ENCODE measurements at places on chromosomes 2 and 18.

GRCh38 chr2:23506531-23507266 lies 121.7 kb downstream of the KLHL29 start:
- H3K36me3 ChIP-seq = no peaks in the 10 kb centered on the region
- no peak overlapping the region for H3K4me3 ChIP-seq
- no peaks in the 10 kb centered on the region for H3K4me1 ChIP-seq
- no peak for DNase-seq
- H3K27me3 ChIP-seq = peaks cover 79% of the 10 kb centered on the region
- H3K27ac ChIP-seq = no peak overlapping the region

DNA sequence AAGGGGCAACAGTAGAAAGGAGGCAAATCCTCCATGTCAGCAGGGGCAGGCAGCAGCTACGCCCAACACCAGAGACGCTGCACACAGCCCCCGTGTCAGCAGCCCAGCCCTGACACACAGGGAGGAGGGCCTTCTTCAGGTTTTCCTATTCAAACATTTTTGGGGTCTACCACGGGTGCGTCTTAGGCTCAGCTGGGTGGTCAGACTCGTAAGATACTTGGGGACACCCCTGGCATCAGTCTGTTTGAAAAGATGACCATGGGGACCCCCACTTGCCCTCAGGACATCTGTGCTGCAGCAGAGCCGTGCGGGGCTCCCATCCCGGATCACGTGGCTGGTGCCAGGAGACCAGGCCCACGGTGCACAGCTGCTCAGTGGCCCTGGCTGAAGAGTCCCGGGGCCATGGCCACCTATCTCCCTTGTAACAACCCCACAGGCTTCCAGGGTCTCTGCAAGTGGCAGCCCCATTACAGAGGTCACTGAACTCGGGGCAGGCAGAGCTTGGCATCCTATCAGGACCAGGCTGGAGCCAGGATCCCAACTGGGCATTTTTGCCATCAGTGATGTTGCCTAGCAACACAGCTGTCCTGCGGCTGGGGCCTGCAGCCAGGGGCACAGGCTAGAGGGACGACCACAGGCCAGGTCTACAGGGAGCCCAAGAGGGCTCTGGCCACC lies 82.5 kb downstream of the EDAR start:
- H3K36me3 ChIP-seq = peaks cover 1% of the 10 kb centered on the region
- no peak overlapping the region for H3K27ac ChIP-seq
- H3K4me3 ChIP-seq = no peak overlapping the region
- no peaks in the 10 kb centered on the region for H3K4me1 ChIP-seq

- peaks cover 8% of the 10 kb centered on the region for H3K27me3 ChIP-seq
- no peak overlapping the region for H3K27ac ChIP-seq
Measured at GRCh38 chr2:221994926-221995325, 303.9 kb downstream of the PAX3 start.

- H3K27ac ChIP-seq = no peak overlapping the region
- DNase-seq = no peak
- H3K4me3 ChIP-seq = no peak overlapping the region
- no peaks in the 10 kb centered on the region for H3K4me1 ChIP-seq
- peaks cover 18% of the 10 kb centered on the region for H3K27me3 ChIP-seq
Measured at GRCh38 chr18:34707670-34708069, 2.4 kb upstream of the DTNA start.

- no peak for DNase-seq
- no peaks in the 10 kb centered on the region for H3K4me1 ChIP-seq
- no peak overlapping the region for H3K27ac ChIP-seq
- peaks cover 21% of the 10 kb centered on the region for H3K27me3 ChIP-seq
- no peaks in the 10 kb centered on the region for H3K36me3 ChIP-seq
- no peak overlapping the region for H3K4me3 ChIP-seq
Measured at GRCh38 chr2:1773883-1774282, 29.6 kb upstream of the PXDN start.

GRCh38 chr2:240650254-240650965 lies 25.1 kb downstream of the GPR35 start:
- peaks cover 50% of the 10 kb centered on the region for H3K27me3 ChIP-seq
- no peak overlapping the region for H3K27ac ChIP-seq
- H3K4me1 ChIP-seq = peaks cover 17% of the 10 kb centered on the region
- no peak overlapping the region for H3K4me3 ChIP-seq

DNA sequence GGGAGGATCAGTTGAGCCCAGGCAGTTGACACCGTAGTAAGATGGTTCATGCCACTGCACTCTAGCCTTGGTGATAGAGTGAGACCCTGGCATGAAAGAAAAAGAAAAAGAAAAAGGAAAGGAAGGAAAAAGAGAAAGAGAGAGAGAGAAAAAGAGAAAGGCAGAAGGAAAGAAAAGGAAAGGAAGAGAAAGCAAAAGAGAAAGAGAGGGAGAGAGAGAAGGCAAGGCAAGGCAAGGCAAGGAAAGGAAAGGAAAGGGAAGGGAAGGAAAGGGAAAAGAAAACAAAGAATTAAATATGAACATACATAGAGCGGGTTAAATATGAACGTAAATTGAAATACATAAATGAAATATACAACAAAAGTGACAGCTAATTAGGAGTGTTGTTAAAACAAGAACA lies 167.5 kb upstream of the SETBP1 start:
- H3K27ac ChIP-seq = no peak overlapping the region
- H3K36me3 ChIP-seq = no peaks in the 10 kb centered on the region
- H3K4me3 ChIP-seq = no peak overlapping the region
- DNase-seq = no peak

- no peaks in the 10 kb centered on the region for H3K27me3 ChIP-seq
- peaks cover 35% of the 10 kb centered on the region for H3K4me1 ChIP-seq
- H3K36me3 ChIP-seq = peaks cover 42% of the 10 kb centered on the region
- peak overlapping the region; percentile 97 for H3K4me3 ChIP-seq
Measured at GRCh38 chr2:108447947-108448677, 894 bp upstream of the GCC2 start.

GRCh38 chr18:46196627-46197243 lies 92.5 kb downstream of the HAUS1 start:
- H3K36me3 ChIP-seq = peaks cover 20% of the 10 kb centered on the region
- no peak overlapping the region for H3K27ac ChIP-seq
- no peak for DNase-seq
- H3K4me3 ChIP-seq = no peak overlapping the region

- H3K36me3 ChIP-seq = peaks cover 10% of the 10 kb centered on the region
- no peak for DNase-seq
- H3K4me1 ChIP-seq = peaks cover 18% of the 10 kb centered on the region
- no peak overlapping the region for H3K4me3 ChIP-seq
- no peak overlapping the region for H3K27ac ChIP-seq
- H3K27me3 ChIP-seq = no peaks in the 10 kb centered on the region
Measured at GRCh38 chr18:79274823-79275222, 120.9 kb upstream of the NFATC1 start.

- H3K27me3 ChIP-seq = no peaks in the 10 kb centered on the region
- no peak overlapping the region for H3K27ac ChIP-seq
- H3K4me3 ChIP-seq = no peak overlapping the region
- peaks cover 4% of the 10 kb centered on the region for H3K36me3 ChIP-seq
- H3K4me1 ChIP-seq = peaks cover 51% of the 10 kb centered on the region
Measured at GRCh38 chr2:143717536-143718168, 588.4 kb downstream of the ARHGAP15 start.

- peaks cover 6% of the 10 kb centered on the region for H3K4me1 ChIP-seq
- H3K36me3 ChIP-seq = no peaks in the 10 kb centered on the region
- no peak overlapping the region for H3K4me3 ChIP-seq
- peaks cover 75% of the 10 kb centered on the region for H3K27me3 ChIP-seq
- DNase-seq = no peak
Measured at GRCh38 chr2:237291138-237291792, 122.7 kb downstream of the COL6A3 start.

- H3K27me3 ChIP-seq = peaks cover 16% of the 10 kb centered on the region
- no peak for DNase-seq
- no peak overlapping the region for H3K4me3 ChIP-seq
- H3K36me3 ChIP-seq = no peaks in the 10 kb centered on the region
Measured at GRCh38 chr18:47800248-47800647, 130.2 kb downstream of the SMAD2 start.

- no peaks in the 10 kb centered on the region for H3K27me3 ChIP-seq
- H3K27ac ChIP-seq = no peak overlapping the region
- H3K36me3 ChIP-seq = peaks cover 2% of the 10 kb centered on the region
- peaks cover 21% of the 10 kb centered on the region for H3K4me1 ChIP-seq
- H3K4me3 ChIP-seq = no peak overlapping the region
Measured at GRCh38 chr18:23982155-23983079, 32.1 kb upstream of the TTC39C start.

GRCh38 chr2:198077477-198077876 lies 273.1 kb downstream of the PLCL1 start:
- H3K27ac ChIP-seq = no peak overlapping the region
- no peaks in the 10 kb centered on the region for H3K4me1 ChIP-seq
- H3K27me3 ChIP-seq = no peaks in the 10 kb centered on the region
- no peak for DNase-seq
- H3K4me3 ChIP-seq = no peak overlapping the region
- no peaks in the 10 kb centered on the region for H3K36me3 ChIP-seq

DNA sequence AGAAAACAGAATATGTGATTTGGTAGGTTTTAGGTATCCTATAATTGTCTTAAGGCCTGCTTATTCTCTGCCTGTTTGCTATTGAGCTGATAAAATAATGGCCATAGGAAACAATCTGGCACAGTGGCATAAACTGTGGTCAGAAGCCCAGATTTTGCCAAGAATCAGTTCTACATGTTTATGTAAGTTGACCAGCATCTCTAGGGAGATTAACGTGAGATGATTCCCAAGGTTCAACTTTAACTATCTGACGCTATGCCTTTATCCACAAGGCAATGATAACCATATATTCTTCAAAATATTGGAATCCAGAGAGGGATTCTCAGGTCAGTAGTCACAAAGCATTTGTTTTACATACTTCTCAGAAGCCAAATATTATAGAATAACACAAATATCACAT lies 25.6 kb downstream of the AP1S3 start:
- no peak overlapping the region for H3K27ac ChIP-seq
- no peak overlapping the region for H3K4me3 ChIP-seq
- no peaks in the 10 kb centered on the region for H3K4me1 ChIP-seq

DNA sequence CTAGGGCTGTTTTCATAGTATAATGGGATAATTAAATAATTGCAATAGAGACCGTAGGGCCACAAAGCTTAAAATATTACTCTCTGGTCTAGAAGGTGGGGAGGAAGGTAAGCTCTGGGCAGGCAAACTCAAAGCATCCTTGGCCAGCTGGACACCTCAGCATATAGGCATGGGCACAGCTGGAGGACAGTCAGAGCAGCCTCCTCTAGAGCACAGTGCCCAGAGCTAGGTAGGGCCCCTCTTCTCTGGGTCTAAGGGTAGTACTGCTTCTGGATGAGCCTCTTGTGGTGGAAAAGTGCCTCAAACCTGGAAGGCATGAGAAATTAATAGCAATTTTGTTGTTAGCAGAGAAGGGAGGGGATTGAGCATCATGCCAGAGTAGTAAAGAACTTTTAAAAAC lies 291.3 kb upstream of the FBXO11 start:
- H3K4me1 ChIP-seq = no peaks in the 10 kb centered on the region
- no peaks in the 10 kb centered on the region for H3K27me3 ChIP-seq
- no peak overlapping the region for H3K27ac ChIP-seq
- no peaks in the 10 kb centered on the region for H3K36me3 ChIP-seq
- H3K4me3 ChIP-seq = no peak overlapping the region

DNA sequence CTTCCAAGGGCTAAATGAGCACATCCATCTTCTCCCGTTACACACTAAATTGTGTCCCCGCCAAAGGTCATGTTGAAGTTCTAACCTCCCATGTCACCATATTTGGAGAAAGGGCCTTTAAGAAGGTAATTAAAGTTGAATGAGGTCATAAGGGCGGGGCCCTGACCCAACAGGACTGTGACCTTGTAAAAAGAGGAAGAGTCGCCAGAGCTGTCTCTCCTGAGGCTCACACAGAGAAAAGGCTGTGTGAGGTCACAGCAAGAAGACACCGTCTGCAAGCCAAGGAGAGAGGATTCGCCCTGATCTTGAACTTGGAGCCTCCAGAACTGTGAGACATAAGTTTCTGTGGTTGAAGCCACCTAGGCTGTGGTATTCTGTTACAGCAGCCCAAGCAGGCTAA lies 24.1 kb downstream of the TRABD2A start:
- peaks cover 89% of the 10 kb centered on the region for H3K4me1 ChIP-seq
- H3K36me3 ChIP-seq = peaks cover 3% of the 10 kb centered on the region
- H3K27ac ChIP-seq = peak overlapping the region; percentile 90
- no peak for DNase-seq
- peak overlapping the region; percentile 6 for H3K4me3 ChIP-seq
- no peaks in the 10 kb centered on the region for H3K27me3 ChIP-seq

DNA sequence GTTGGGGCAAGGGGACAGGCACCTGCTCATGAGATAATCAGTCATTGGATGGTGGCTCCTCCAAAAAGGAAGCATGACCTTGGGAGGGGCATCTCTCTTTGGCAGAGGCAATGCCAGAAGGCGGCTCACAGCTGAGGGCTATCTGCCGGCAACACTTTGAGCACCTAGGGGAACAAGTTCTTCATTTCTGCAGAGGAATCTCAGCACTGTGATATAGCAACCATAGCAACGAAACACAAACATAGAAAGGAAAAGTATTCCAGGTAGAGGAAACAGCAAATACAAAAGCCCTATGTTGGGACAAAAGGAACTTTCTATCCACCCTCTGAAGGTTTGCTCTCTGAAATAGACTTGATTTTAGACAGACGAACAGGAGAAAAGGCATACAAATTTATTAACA lies 89.1 kb upstream of the NEDD4L start:
- no peak overlapping the region for H3K27ac ChIP-seq
- H3K27me3 ChIP-seq = peaks cover 11% of the 10 kb centered on the region
- no peaks in the 10 kb centered on the region for H3K36me3 ChIP-seq
- no peak overlapping the region for H3K4me3 ChIP-seq
- H3K4me1 ChIP-seq = no peaks in the 10 kb centered on the region

- DNase-seq = no peak
- H3K4me3 ChIP-seq = no peak overlapping the region
- H3K27me3 ChIP-seq = peaks cover 20% of the 10 kb centered on the region
- no peak overlapping the region for H3K27ac ChIP-seq
- no peaks in the 10 kb centered on the region for H3K36me3 ChIP-seq
Measured at GRCh38 chr2:134745023-134745422, 26.2 kb upstream of the TMEM163 start.

GRCh38 chr2:159637240-159637639 lies 20.9 kb upstream of the BAZ2B start:
- H3K27me3 ChIP-seq = no peaks in the 10 kb centered on the region
- DNase-seq = no peak
- H3K36me3 ChIP-seq = peaks cover 3% of the 10 kb centered on the region
- no peak overlapping the region for H3K4me3 ChIP-seq

DNA sequence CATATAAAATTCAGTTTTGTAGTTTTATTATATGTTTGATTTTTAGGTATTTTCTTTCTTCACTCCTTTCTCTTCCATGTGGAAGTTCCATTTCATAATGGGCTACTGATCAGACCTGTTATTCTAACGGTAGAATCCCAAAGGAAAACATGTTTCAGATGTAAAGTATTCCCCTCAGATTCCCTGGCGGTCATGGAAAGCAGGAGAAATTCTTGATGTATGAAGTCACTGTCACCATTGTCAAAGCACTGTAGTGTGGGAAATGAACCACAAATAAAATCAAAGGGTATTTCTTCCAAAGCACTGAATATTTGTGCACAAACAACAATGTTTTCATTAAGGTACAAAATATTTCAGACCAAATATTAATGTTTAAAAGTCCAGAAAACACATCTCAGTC lies 237.3 kb upstream of the KLHL14 start:
- no peak overlapping the region for H3K27ac ChIP-seq
- DNase-seq = no peak
- no peaks in the 10 kb centered on the region for H3K36me3 ChIP-seq
- H3K4me1 ChIP-seq = no peaks in the 10 kb centered on the region
- H3K4me3 ChIP-seq = no peak overlapping the region
- no peaks in the 10 kb centered on the region for H3K27me3 ChIP-seq

All from central memory CD8-positive, alpha-beta T cell (primary cell).